ENCODE measurements at places on chromosomes 4 and X. TPM values are rescaled to one million over a fixed set of nuclear protein-coding genes. Genes with fewer than 3 reads are reported as not detected.

DNA sequence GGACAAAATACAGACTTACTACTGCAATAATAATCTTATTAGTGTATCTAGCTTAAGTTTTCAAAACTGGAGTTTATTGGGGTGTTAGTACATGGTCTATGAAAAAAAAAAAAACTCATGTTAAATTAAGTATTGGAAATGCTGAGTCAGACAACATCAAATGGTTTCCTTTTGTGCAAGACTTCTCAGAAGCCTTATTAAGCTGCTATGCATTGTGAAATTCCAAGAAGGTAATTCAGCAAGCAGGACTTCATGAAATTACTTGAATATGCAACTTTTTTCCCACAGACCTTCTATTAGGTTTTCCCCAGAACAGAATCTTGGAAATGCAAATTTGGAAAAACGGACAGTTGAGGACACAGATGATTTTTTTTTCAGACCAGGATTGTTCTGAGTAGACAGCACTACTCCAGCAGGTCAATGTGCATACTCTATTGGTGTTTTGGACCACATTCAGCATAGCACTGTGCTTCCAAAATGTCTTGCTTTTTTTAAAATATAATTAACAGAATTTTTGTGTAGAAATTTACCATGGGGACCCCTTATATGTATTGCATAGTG, 568.8 kb upstream of the TENM3 start:
- DNase-seq: no peak

DNA sequence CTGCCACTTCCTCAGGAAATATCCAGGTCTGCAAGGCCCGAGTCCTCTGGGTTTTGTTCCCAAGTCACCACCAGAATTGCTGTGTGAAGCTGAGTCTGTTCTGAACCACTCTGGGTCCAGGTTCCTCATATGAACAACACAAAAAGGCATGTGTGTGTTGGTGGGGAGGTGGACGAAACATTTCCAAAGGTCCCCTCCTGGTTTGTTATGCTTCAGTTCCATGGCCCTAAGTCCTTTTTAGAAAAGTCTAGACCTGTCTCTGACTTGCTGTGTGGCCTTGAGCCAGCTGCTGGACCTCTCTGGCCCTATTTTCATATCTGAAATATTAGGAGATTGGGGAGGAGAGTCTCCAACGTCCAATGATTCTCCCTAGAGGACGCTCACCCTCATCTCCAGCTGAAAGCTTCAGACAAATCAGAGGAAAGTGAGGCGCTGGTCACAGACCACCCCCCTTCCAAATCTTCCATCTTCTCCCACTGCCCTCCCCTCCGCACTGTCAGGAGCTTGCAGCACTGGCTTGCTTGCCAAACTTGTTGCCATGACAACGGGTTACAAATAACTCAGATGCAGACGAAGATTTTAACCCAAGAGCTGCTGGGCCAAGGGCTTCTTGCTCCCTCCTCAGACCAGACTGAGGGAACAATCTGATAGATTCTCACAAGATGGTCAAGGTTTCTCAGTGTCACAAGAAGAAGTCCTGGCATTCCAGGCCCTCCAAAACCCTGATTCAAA, 64.5 kb downstream of the SMC1A start:
- no peak for DNase-seq

- DNase-seq: no peak
Measured at GRCh38 chr4:85142451-85142850, 176.0 kb upstream of the WDFY3 start.

GRCh38 chr4:41631523-41631922, 93.6 kb downstream of the LIMCH1 start:
- no peak for DNase-seq

GRCh38 chr4:125735102-125735501, 420.3 kb downstream of the FAT4 start:
- no peak for DNase-seq

DNA sequence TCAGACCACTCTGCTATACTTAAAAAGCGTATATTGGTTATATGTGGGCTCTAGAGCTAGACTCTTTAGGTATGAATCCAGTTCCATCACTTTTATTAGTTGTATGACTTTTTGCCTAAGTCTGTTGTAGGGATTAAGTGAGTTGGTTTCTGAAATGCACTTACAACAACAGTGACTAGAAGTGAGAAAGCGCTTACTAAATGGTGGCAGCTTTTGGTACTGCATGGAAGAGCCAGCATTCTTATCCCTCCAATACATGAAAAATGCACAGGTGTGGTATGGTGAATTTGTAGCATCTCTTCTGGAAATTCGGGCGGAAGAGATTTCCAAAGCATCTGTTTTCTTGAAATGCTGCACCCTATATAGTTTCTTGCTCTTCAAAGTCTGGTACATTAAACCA, 117.1 kb downstream of the SPANXA1 start:
- DNase-seq: no peak

DNA sequence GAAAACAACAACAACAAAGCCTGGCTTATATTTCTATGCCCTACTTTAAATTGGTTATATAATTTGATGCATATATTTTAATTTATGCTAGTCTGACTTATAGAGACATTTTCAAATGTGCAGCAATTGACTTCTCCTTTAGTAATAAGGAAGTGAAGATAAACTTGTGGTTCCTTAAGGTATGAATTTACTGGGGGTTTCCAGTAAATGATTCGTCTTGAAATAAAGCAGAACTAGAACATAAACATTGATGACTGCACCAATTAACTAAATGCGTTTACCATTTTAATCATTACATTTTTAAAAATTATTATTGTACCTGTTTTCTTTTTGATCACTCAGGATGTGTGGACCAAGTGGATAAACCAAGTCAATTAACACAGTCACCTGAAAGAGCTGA, 99.6 kb upstream of the CCSER1 start:
- no peak for DNase-seq

DNA sequence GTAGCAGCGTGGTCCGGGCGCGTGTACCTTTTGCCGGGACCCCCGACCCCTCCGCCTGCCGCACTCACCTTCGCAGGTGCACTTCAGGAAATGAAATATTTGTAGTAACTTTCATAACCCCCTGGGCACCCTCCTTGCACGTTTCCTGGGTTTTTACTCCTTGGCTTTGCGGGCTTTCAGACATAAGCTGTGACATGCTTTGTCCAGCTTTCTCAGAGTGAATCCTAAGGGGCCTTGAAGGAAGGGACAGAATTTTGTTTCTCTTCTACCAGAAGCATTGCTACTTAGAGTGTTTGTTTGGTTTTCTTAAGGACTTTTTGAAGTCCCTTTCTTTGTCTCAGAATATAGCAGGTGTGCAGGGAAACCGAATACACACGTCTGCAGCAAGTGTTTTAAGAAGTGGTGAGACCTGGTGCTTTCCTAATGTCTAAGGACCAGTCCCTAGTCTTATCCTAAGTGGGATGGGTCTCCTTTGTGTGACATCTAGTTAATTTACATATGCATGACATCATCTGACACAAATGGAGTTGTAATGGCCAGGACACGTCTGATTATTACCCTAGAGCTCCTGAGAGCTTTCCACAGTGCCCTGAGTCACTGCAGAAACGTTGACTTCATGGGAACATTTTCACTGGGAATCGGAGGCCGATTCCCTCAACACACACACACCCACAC, 1.3 kb downstream of the FAM149A start:
- DNase-seq: no peak

GRCh38 chr4:123653236-123653635, 256.6 kb downstream of the SPRY1 start:
- DNase-seq: no peak

DNA sequence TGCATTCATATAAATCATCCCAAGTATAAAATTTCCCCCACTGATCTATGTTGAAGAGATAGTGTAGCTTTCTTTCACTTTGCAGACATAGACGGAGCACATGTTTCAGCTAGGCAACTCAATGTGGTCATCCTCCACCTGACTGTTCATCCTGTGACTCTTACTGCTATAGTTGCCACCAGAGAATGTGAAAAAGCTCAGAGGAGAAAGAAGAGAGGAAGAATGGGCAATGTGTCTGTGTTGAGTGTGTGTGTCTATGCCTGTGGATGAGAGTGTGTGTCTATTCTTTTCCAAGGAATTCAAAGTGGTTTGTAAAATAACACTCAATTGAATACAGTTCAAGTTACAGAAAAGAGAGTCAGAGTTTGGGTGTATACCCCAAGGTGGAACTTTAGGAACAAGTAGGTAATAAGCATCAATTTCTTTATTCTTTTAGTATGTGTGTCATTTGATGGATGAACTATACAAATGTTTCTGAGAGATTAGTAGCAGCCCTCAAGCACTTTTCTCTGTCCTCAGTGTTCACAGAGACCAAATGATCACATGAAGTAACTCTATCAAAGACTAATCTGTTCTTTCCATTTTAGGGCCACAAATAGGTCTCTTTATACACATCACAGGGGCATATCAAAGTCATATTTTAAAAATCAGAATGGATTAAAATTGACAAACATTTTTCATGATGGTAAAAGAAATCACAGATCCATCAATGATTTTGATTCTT, 2.3 kb downstream of the SNCA start:
- DNase-seq: no peak

DNA sequence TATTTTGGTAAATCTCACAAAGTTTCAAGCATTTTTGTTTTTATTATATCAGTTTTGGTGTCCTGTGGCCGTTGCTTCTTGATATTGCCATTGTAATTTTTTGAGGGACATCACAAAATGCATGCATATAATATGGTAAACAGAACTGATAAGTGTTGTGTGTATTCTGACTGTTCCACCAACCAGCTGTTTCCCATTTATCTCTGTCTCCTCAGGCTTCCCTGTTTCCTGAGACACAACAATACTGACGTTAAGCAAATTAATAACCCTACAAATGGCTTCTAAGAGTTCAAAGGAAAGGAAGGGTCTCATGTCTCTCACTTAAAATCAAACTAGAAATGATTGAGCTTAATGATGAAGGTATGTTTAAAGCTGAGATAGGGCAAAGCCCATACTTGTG, 40.0 kb downstream of the UGT2B10 start:
- DNase-seq: no peak

DNA sequence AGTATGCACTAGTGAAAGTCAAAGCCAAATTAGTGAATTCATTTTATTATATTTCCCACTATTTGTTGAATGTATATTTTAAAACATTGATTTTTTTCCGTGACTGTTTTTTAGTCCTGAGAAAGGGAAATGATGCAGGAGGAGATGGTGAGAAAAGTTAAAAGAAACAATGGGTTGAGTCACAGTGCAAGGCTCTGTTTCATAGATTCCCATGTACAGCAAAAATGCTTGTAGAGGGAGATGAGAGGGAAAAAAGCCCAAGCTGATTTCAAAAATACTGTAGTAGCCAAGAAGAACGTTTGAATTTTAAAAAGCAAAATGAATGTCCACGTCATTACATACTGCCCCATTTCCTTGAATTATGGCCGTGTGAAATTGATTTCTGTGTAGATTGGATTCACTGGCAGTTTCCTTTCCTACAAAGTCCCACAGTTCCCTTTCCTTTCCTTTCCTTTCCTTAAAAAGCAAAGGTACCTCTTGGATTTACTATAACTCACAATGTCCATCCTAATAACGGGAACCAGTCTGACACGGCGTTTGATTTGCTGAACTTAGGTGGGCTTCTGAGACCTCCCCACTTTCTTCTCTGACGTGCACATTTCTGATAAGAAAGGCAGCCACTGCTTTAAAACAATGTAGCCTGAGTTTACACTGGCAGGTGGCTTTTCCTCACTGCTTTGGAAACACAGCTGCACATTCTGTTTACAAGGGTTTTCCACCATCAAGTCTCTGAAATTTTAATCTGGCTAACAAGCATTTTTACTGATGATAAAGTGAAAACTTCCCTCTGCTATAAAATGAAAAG, 63.7 kb downstream of the SPCS3 start:
- no peak for DNase-seq

GRCh38 chrX:125132274-125132673, 187.4 kb upstream of the TEX13C start:
- DNase-seq: no peak

CDKL2 gene
- 3.2 TPM for polyA plus RNA-seq

HOPX gene
- polyA plus RNA-seq: 8.9 TPM

CENPE gene
- polyA plus RNA-seq: 0.32 TPM

CENPVL1 gene
- not detected for polyA plus RNA-seq
